ENCODE measurements at places on chromosomes 2 and 18.
A peak's percentile ranks its signal among the peaks of the same experiment; 100 is the strongest.

DNA sequence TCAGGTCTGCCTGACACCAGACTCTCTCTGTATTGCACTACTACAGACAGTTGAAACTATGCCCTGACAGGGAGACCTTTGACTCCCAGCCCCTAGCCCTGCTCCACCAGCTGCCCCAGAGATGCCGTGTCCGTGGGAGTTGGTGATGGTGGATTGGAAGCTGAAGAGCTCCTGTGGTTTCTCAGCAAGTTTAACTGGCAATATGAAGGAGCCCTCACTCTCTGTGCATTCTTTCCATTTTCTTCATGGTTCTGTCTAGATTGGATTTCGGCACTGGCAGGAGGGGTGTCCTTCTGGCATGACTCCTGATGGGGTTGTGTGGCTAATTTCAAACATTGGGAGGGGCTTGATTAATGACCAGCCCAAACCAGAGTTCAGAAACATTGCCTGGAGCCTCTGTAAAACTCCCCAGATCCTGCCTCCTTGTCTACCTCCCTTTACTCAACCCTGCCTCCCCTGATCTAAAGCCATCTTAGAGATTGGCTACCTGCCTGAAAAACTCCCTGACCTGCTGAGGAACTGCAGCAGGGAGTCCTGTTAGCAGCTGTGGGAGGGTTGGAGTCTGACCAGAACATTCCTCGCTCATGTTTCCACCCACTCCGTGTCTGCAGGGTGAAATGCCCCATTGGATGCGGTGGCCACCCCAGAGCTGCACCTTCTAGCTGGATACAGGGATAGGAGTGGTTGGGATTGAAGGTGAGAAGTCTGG lies 206.9 kb upstream of the SPRED2 start:
- no peaks in the 10 kb centered on the region for H3K36me3 ChIP-seq
- H3K4me1 ChIP-seq: no peaks in the 10 kb centered on the region
- no peak overlapping the region for H3K4me3 ChIP-seq
- no peaks in the 10 kb centered on the region for H3K27me3 ChIP-seq
- DNase-seq: no peak

DNA sequence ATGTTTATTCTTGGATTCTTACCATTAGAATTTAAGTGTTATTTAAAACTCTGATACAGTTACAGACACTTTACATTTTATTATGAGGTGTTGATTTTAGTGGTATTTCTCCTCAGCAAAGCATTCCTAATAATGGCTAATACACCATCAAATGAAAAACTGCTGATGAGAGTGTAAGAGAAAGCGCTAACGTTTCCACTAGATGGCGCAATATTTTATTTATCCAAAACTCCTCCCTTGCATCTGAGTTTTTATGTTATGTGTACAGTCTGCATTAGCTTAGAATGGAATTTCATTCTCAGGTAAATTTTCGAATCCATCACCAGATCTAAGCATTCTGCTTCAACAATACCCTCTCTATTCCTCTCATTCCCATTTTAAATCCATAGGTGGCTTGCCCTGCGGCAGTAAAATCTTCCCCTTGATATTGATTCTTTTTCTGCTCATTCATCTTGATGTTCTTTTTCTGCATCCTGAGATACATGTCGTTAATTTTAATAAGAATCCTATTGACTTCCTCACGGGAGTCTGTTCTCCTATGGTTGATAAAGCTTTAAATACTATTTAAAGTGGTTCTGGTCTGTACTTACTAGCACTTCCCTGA lies 53.9 kb downstream of the PRKRA start:
- H3K4me3 ChIP-seq: no peak overlapping the region
- H3K27me3 ChIP-seq: no peaks in the 10 kb centered on the region

GRCh38 chr2:15630121-15630977 lies 38.7 kb downstream of the DDX1 start:
- H3K27ac ChIP-seq: no peak overlapping the region
- H3K4me3 ChIP-seq: no peak overlapping the region
- peaks cover 11% of the 10 kb centered on the region for H3K36me3 ChIP-seq
- H3K27me3 ChIP-seq: no peaks in the 10 kb centered on the region
- DNase-seq: no peak

- H3K27ac ChIP-seq: no peak overlapping the region
- no peaks in the 10 kb centered on the region for H3K27me3 ChIP-seq
- no peaks in the 10 kb centered on the region for H3K36me3 ChIP-seq
- no peak for DNase-seq
- H3K4me3 ChIP-seq: no peak overlapping the region
- no peaks in the 10 kb centered on the region for H3K4me1 ChIP-seq
These were observed 388.9 kb upstream of the RGPD4 start for GRCh38 chr2:107437807-107438206.

GRCh38 chr2:8202132-8202531 lies 479.7 kb upstream of the ID2 start:
- no peak overlapping the region for H3K27ac ChIP-seq
- H3K27me3 ChIP-seq: no peaks in the 10 kb centered on the region
- H3K4me1 ChIP-seq: no peaks in the 10 kb centered on the region
- DNase-seq: no peak
- H3K36me3 ChIP-seq: no peaks in the 10 kb centered on the region
- no peak overlapping the region for H3K4me3 ChIP-seq

- H3K27ac ChIP-seq: no peak overlapping the region
- peak; percentile 45 for DNase-seq
- no peaks in the 10 kb centered on the region for H3K27me3 ChIP-seq
- H3K4me3 ChIP-seq: no peak overlapping the region
- no peaks in the 10 kb centered on the region for H3K36me3 ChIP-seq
These were observed 9.7 kb downstream of the ERMN start for GRCh38 chr2:157315901-157316300.

DNA sequence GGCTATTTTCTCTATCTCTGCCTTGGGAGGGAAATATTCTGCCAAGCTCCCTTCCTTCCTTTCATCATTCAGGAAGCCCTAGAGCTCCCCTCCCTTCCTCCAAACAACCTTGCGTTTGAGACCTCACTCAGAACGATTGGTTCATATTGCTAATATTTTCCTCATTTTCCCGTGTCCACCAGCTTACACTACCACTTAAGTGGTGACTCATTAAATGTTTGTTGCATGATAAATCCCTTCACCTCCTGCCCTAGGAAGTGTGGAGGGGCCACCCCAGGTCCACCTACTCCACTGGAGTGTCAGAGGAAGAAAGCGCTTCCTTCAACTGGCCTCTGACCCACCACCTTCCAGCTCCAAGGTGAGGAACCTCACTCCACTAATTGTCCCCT lies 2.3 kb upstream of the LPIN2 start:
- H3K36me3 ChIP-seq: no peaks in the 10 kb centered on the region
- H3K27ac ChIP-seq: no peak overlapping the region
- no peaks in the 10 kb centered on the region for H3K27me3 ChIP-seq
- H3K4me1 ChIP-seq: no peaks in the 10 kb centered on the region

DNA sequence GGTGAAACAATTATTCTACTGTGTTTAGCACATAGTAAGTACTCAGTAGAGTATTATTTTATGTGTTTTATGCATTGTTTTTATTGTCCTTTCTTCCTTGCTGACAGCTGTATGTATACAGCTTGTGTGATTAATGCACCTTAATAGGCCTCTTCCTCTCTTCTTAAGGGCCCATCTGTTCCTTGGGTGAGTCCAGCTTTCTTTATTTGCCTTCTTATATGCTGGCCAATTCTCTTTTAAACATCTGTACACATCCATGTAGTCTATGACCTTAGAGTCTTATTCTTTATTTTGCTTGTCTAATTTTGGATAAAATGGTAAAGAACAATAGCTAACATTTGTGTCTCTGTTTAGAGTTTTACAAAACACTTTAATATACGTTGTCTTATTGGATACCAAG lies 333.7 kb upstream of the MEIS1 start:
- no peaks in the 10 kb centered on the region for H3K4me1 ChIP-seq
- no peaks in the 10 kb centered on the region for H3K27me3 ChIP-seq
- no peak overlapping the region for H3K27ac ChIP-seq
- no peak overlapping the region for H3K4me3 ChIP-seq
- DNase-seq: no peak

GRCh38 chr2:41912337-41912736 lies 135.5 kb upstream of the PKDCC start:
- no peaks in the 10 kb centered on the region for H3K36me3 ChIP-seq
- H3K4me3 ChIP-seq: no peak overlapping the region
- no peak for DNase-seq
- no peaks in the 10 kb centered on the region for H3K27me3 ChIP-seq
- H3K27ac ChIP-seq: no peak overlapping the region

DNA sequence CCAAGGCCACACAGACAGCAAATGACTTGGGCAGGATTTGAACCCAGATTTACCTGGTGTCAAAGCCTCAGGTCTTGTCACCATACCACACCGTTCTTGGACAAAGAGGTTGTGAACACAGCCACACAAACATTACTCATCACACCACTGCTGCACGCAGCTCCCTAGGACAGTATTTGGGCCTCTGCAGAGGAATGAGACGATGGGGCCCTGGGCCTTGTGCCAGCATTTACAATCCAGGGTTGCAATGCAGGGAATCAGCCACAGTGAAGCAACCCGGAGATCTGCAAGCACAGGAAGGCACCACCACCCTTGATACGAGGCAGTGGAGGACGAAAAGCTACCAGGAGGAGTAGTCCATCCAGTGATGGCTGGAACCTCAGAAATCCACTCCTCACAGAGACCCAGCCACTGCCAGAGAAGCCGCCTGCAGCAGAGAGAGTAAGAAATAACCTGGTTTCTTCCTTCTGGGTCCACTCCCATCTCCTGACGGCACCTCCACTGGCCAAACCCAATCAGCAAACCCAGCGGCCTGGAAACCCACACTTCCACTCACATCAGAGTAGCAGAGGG lies 3.7 kb upstream of the MTCL1 start:
- no peaks in the 10 kb centered on the region for H3K36me3 ChIP-seq
- H3K27me3 ChIP-seq: no peaks in the 10 kb centered on the region
- no peak overlapping the region for H3K4me3 ChIP-seq
- H3K4me1 ChIP-seq: peaks cover 4% of the 10 kb centered on the region
- H3K27ac ChIP-seq: no peak overlapping the region

- H3K36me3 ChIP-seq: 0 out of 2 replicates have a peak, but pooled peaks cover 4% of the 10 kb centered on the region
- H3K4me1 ChIP-seq: peaks cover 3% of the 10 kb centered on the region
- DNase-seq: no peak
- no peak overlapping the region for H3K4me3 ChIP-seq
These were observed 9.9 kb downstream of the TMBIM1 start for GRCh38 chr2:218282173-218282991.

DNA sequence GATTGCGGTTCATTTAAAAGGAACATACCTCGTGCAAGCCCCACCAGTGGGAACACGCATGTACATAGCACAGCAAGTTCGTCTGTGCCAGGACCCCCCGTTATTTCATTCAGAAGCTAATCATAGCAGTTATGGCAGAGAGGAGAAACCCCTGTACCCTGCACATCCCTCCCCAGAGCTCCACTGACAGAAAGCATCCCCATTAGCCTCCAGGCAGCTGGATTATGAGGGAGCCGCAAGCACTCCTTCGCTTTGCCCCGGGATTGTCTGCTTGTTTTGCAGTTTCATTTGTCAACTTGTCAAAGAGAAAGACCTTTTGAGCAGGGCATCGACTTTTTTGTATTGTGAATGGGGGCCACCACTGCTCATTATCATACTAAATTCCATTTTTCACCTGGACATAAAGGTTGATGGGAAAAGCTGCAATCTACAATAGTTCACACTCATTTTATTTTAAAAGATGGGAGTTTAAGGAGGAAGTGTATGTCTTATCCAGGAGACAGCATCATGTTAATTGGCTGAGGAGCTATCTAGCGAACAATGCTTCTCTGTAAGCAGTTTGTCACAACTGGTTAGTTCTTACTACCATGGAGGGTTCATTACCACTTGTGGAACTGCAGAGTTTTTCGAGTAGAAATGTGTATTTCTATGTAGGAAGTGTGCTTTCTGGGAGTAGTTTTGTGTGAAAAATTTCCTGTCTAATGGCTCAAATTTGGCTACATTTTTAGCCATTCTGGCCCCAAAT lies 255.3 kb downstream of the THSD7B start:
- no peaks in the 10 kb centered on the region for H3K36me3 ChIP-seq
- DNase-seq: no peak
- H3K4me3 ChIP-seq: no peak overlapping the region
- H3K4me1 ChIP-seq: no peaks in the 10 kb centered on the region
- H3K27ac ChIP-seq: no peak overlapping the region
- no peaks in the 10 kb centered on the region for H3K27me3 ChIP-seq

DNA sequence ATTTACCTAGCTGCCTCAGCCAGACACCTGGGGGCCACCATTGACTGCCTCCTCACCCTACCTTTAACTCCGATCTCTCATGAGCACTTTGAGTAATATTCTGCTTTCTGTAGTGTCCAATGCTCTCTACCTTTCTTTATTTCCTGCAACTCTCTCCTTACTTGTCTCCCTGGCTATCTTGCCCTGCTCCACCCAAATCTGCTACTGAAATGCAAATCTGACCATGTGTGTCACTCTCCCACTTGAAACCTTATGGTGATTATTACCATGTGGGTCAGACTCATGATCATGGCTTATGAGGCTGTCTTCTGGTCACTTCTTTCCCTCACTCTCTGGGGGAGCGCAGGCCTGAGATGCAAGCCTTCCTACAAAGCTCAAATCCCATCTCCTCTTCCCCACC lies 83.3 kb downstream of the INSIG2 start:
- H3K27ac ChIP-seq: no peak overlapping the region
- H3K36me3 ChIP-seq: no peaks in the 10 kb centered on the region

DNA sequence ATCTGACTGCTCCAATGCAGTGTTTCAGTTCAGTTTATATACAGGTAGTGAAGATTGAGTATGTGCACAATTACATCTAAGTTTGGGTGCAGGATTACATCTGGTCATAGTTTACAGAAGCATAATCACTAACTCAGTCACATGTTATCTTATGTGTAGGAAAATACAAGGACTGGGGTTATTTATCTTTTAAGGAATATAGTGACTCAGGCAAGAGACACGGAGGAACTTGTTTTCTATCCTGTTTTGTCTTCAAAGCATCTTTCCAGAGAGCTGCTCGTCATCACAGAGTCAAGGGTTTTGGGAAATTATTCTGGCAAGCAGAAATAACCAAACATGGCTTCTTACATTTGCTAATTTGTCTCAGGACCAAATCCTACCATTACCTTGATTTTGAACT lies 1371.5 kb upstream of the TMEFF2 start:
- no peaks in the 10 kb centered on the region for H3K4me1 ChIP-seq
- no peaks in the 10 kb centered on the region for H3K27me3 ChIP-seq
- H3K4me3 ChIP-seq: no peak overlapping the region
- DNase-seq: no peak

- no peak for DNase-seq
- no peaks in the 10 kb centered on the region for H3K36me3 ChIP-seq
- no peak overlapping the region for H3K4me3 ChIP-seq
- H3K4me1 ChIP-seq: no peaks in the 10 kb centered on the region
- H3K27me3 ChIP-seq: no peaks in the 10 kb centered on the region
These were observed 8.3 kb downstream of the CERKL start for GRCh38 chr2:181648478-181649155.

GRCh38 chr2:239689410-239689809 lies 288.6 kb upstream of the HDAC4 start:
- no peak for DNase-seq
- no peaks in the 10 kb centered on the region for H3K27me3 ChIP-seq
- H3K4me1 ChIP-seq: peaks cover 2% of the 10 kb centered on the region
- H3K36me3 ChIP-seq: no peaks in the 10 kb centered on the region
- no peak overlapping the region for H3K27ac ChIP-seq

GRCh38 chr2:74530239-74531187 lies 780 bp downstream of the HTRA2 start:
- H3K4me1 ChIP-seq: peaks cover 3% of the 10 kb centered on the region
- no peak overlapping the region for H3K27ac ChIP-seq
- DNase-seq: no peak
- H3K36me3 ChIP-seq: peaks cover 18% of the 10 kb centered on the region

GRCh38 chr2:119255760-119256581 lies 32.3 kb downstream of the STEAP3 start:
- H3K27me3 ChIP-seq: no peaks in the 10 kb centered on the region
- no peak overlapping the region for H3K27ac ChIP-seq
- H3K36me3 ChIP-seq: no peaks in the 10 kb centered on the region

- no peak overlapping the region for H3K4me3 ChIP-seq
- H3K36me3 ChIP-seq: peaks cover 49% of the 10 kb centered on the region
- no peaks in the 10 kb centered on the region for H3K27me3 ChIP-seq
- DNase-seq: no peak
- H3K4me1 ChIP-seq: no peaks in the 10 kb centered on the region
These were observed 9.0 kb downstream of the STK25 start for GRCh38 chr2:241499146-241499965.

Measured in iPS DF 6.9 (cell line).